Activated CD4-positive, alpha-beta T cell treated with anti-CD3 and anti-CD28 coated beads for 24 hours (primary cell): ENCODE measurements at places on chromosomes 11 and 22.

GRCh38 chr22:35842954-35843353 lies 125.3 kb downstream of the APOL5 start:
- DNase-seq: no peak

DNA sequence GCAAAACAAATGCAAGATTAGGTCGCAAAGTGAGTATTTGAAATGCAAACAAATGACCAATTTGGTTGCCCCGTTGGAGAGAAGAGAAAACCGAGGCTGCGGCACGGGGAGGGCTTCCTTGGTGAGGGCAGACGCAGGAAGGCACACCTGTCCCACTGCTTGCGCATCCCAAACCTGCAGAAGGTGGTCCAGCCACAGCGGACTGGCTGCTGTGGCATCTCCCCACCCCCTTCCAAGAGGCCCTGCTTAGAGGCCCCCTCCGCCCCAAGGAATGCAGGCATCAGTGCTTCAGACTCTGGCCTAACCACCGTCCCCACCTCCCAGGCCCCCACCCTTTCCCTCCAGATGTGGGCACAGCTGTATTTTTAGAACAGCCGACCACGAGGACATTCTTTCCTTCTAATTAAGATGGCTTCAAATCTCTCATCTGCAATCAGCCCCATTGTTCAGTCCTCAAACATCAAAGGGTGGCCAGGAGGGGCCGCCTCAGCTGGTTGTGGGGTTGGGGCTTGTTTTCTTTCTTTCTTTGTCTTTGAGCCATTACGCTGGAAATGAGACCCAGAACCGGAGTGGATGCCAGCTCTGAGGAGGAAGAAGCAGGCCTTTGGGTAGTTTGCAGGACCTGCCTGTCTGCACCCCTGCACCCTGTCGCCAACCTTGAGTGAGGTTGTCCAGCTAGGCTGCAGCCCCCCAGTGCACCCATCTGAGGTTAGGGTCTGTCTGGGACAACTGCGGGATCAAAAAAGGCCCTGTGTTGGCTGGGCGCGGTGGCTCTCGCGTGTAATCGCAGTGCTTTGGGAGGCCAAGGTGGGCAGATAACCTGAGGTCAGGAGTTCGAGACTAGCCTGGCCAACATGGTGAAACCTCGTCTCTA lies 9.4 kb upstream of the DERL3 start:
- DNase-seq: no peak

DNA sequence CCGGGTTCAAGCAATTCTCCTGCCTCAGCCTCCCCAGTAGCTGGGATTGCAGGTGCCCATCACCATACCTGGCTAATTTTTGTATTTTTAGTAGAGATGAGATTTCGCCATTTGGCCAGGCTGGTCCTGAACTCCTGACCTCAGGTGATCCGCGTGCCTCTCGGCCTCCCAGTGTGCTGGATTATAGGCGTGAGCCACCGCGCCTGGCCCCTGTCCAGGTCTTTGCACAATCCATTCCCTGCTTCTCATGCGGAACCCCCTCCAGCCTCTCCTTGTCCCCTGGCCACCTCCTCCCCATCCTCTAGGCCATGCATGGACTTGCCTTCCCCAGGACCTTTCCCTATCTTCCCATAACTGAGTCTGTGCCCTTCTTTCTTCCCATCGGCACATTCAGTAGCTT lies 8.7 kb downstream of the DPP3 start:
- DNase-seq: no peak

DNA sequence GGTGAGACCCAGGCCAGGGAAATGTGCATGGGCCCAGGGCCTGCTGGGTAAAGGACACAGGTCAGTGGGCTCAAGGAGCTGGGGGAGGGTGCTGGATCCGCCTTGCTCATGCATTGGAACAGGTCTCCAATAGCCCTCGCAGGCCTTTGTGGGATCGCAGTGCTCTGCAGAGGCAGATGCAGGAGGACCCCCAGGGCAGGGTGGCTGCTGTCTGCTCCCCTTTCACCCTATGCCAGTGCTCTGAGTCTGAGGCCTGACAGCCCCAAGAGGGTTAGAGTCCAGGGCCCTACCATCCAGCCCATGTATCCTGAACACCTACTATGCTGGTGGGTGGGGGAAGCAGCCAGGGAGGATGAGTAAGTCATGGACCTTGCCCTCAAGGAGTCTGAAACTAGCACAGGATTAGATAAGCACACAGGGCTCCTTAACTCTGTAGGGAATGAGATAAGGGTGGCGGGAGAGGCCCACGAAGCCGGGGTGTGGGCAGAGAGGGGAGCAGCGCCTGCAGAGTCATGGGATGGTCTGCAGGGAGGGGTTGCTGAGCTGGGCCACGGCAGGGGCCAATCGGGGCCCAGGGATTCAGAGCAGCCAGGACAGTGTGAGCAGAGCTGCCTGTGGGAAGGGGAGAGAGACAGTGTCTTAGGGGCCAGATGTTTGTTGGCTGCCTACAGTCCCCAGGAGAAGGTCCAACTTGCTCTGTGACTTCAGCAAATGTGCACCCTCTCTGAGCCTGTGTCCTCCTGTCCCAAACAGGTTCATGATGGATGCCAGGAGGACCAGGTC lies 10.5 kb upstream of the EHD1 start:
- no peak for DNase-seq

DNA sequence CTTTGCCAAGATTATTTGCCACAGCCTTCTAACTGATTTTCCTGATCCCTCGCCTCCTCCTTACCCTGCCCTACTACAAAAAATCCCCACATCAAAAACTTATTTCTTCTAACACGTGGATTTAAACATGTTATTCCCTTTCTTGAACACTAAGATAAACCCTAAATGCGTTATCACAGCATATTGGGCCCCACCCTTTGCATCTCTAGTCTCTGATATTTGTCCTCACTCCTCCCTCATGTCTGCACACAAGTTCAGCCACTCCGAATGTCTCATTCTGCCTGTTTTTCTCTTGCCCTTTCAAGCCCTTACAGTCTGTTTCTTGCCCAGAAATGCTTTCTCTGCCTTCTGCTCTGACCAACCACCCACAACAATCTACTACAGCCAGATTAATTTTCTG lies 10.6 kb upstream of the ACER3 start:
- no peak for DNase-seq

GRCh38 chr11:48141475-48142122 lies 75.0 kb upstream of the OR4B1 start:
- DNase-seq: no peak

DNA sequence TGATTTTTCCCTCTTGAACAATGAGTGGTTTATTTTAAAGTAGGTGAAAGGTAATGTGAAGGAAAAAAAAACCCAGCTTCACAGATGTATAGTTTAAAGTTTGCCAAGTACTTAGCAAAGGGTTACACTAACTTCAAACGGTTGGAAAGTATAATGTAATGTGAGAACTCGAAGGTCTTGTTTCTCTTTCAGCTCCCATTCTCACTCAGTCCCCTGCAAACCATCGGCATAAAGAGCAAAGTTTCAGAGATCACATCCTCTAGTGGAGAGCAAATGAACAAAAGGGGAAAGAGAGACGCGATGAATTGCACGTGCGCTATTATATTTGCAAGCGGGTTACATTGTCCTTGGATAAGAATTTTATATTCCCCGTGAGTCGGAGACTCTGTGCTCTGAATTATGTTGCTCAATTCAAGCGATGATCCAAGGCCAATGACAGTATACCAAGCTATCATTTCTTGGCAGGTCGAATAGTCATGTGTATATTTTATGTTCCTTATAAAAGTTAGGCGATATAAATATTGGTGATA lies 37.6 kb upstream of the BIRC3 start:
- DNase-seq: no peak

DNA sequence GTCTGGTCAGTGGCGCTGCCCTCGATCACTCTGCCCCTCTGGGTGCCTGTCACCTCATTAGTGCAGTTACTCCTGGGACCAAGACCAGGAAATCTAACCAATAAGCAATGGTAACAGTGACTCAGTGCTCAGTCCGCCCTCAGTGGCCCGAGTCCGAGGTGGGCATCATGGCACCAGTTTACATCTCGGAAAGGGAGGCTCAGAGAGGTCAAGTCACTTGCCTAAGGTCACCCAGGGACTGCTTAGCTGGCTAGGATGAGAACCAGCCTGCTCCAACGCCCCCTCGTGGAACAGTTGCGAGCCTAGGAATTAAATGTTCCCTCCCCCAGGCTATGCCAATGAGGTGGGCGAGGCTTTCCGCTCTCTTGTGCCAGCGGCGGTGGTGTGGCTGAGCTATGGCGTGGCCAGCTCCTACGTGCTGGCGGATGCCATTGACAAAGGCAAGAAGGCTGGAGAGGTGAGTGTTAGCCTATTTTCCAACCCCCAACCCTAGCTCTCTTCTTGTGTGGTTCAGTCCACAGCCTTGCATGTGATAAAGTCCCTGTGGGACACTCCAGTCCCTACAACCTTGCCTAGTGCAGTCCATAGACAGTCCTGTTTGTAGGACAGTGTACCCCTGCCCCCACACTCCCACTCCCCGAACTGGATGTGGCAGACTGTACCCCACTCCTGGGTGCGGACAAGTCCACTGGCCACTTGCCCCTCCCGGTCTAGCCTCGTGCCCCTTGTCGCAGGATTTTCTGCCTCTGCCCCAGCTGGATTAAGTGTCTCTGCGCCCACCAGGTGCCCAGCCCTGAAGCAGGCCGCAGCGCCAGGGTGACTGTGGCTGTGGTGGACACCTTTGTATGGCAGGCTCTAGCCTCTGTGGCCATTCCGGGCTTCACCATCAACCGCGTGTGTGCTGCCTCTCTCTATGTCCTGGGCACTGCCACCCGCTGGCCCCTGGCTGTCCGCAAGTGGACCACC lies 1.1 kb downstream of the MTFP1 start:
- peak; percentile 77 for DNase-seq

DNA sequence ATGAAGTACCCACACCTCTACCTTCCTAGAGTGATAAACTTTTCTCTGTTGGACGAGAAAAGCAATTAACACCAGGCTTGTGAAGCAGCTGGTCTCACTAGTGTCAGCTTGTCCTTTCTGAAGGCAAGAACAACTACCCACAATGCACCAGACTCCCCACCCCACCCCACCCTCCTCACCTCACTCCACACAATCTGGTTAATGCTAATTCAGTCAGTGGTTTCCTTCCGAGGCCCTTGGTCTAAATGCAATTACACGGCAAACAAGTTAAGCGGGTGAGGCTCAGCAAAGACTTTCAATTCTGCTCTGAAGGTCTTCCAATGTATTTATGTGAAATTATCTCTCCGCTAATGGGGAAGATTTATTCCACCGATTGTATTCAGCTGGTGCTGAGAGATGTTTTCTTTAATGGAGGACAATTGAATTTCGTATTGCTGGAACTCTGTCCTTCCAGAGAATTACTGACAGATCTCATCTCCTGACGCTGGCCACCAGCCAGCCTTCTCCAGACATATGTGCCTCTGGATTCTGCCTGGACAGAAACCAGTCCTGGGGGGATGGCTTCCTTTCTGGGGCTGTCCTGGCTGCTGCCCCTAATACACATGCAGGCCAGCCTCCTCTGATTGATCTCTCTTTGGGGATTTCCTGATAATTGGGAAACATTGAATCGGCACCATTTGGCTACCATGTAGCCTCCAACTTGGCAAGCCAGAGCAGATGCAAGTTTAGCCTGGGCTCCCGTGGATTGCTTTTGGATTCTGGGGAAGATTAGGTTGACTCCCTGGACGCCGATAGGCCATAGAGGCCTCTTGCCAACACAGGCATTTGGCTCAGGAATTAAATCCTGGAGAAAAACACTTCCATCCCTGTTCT lies 165.8 kb upstream of the NARS2 start:
- no peak for DNase-seq

DNA sequence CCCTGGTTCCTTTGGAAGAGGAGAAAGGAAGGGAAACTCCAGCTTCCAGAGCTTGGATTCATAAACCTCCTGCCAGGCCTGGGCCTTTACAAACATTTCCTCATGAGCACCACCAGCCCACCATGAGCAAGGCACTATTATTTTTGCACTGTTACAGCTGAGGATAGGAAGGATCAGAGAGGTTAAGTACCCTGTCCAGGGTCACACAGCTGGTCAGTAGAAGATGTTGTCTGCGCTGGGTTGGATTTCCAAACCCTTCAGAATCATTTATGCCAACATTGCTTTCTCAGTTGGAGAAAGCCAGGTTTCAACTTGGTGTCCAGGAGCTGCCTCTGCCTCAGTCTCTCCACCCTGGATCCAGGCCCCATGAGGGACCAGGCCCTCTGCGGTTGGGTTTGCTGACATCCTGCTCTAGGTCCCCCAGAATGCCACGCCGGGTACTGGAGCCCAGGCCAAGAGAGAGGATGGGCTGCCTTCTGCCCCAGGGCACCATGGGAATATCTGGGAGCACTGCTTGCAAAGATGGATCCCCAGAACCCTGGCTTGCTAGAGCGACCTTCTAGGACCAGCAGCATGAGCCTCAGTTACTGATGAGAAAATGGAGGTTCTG lies 29.7 kb upstream of the SHISAL1 start:
- DNase-seq: no peak

DNA sequence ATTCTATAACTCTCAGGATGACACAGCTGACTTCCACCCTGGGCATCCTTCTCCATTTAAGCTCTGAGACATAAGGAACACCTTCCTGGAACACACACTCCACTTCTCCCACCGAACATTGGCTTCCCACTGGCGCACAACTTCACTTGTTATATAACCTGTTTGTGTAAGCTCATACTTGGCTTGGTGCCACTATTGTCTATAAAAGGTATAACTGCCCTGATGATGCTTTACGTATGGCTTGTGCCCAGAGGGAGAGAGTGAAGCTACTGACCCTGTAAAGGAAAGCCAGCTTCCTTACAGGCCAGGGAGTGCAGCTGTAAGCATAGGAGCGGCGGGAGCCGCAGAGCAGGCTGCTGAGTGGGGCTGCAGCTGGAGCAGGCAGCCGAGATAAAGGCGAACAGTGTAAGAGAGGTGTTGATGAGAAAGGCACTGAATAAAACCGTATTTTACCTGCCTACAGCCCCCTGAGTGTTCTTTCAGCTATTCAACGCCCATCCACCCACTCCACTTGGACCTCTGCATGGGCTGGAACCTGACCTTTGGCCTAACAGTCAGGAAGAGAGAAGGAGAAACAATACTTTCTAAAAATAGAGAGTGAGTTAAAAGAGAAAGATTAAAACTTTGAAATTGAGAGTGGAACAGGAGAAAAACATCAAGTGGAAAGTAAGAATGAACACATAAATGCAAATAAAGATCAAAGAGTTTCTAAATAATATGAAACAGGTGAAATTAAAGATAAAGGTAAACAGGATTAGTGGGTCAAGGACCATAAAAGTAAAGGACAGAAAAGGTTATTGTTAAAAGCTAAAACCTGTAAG lies 252.1 kb upstream of the ARHGAP42 start:
- no peak for DNase-seq

DNA sequence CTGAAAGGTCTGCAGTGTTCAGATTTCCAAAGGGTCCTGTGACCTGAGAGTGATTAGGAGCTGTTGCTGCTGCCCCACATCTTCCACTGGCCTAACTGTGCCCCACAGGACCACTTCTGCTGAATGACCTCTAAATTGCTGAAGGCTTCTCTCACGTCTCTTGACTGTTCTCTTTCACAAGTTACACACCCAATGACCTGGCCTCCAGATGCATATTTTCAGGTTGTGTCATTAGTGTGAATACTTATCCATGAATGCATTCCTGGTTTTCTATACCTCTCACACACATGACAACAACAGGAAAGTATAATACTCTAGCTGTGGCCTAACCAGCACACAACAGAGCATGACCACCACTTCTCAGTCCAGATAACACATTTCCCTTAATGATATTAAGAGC lies 15.4 kb downstream of the PRR14L start:
- no peak for DNase-seq

GRCh38 chr11:64745521-64746328 lies 1.8 kb upstream of the RASGRP2 start:
- no peak for DNase-seq
